Mammary microvascular endothelial cell (primary cell): ENCODE measurements at places on chromosomes 2 and 18. TPM values are rescaled to one million over a fixed set of nuclear protein-coding genes. Genes with fewer than 3 reads are reported as not detected.

Gene RBM43
- total RNA-seq, result 2.7 and 3.6 TPM in 2 replicates

Gene TUBB8B
- total RNA-seq, result not detected in 2 replicates

Gene CCL20
- total RNA-seq, result 4.6 and 6.5 TPM in 2 replicates

Gene CBLN2
- total RNA-seq, result 0.10 TPM in 1 of 2 replicates, not detected in the other

Gene TMEM131
- total RNA-seq, result 15.7 and 16.3 TPM in 2 replicates

Gene DNAJC5G
- total RNA-seq, result not detected in 2 replicates

Gene CHRND
- total RNA-seq, result not detected in 2 replicates
